ENCODE measurements at places on chromosomes 1 and 21.

DNA sequence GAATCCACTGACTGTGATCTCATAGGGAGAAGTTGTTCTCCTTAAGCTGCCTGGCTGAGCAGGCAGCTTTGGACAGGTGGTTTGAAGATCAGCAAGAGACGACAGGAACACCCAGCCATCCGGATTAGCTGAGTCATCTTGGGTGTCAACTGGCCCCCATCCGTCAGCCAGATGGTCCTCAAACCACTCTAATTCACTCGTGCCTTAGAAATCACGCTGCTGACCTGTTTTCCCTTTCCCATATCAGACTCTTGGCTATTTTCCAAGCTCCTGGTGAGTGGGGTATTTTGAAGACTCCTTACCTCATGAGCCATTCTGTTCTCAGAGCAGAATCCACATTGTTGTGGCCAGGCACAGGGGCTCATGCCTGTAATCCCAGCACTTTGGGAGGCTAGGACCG, 149.1 kb upstream of the L1TD1 start:
- DNase-seq, result peak; percentile 5

DNA sequence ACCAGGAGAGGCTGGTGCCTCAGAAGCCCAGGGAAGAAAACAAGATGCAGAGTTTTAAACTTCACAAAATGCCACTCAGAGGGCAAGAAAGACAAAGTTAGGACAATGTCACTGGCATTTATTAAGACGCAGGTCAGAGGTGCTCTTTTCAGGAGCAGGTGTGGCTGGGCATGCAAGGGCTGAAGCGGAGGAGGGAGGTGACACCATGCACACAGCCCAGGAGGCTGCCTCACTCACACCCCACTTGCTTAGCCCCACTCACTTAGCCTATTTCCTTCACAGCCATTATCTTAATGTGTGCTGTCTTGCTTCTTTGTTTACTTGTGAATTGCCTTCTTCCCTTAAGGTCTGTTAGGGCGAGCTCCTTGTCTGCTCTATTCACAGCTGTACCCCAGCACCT, 17.2 kb downstream of the HIVEP3 start:
- no peak for DNase-seq

DNA sequence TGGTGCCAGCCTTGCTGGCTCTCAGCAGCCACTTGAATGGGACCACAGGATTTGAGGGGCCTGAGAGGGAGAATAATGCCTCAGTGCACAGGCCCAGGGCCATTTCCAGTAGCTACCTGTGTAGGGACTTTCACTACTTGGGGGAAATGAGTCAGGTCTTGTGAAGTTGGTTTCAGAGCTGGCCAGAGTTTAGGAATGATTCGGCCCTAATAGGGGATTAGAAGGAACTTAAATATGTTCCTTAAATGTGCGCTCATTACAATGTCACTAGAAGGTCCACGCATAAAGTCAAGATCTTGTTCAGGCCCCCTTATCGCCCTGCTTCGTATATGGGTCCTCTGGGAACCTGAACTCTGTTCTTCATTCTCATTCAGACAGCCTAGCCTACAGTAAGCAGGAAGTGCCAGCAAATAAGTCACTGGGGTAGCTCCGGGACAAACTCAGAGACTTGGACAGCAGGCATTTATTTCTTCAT, 5.6 kb upstream of the AKR1A1 start:
- DNase-seq, result no peak

- DNase-seq, result no peak
Observed at GRCh38 chr1:151474745-151475144, 15.5 kb upstream of the POGZ start.

DNA sequence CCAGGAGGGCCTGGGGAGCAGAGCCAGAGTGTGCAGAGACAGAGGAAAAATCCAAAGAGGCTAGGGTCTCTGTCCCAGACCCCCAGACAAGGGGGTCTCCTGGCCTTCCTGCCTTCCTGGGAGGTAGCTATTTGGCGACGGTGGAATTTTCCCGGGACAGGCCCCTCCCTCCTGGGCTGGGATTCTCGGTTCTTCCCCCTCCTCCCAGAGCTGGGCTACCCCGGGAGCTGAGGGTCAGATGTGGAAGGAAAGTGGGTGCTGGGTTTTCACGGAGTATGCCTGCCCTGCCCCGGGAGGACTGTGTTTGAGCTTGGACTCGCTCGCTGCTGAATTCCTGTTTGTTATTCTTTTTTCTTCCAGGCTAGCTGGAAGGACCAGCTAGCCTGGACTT, 759 bp downstream of the AMPD2 start:
- DNase-seq, result peak; percentile 71

- no peak for DNase-seq
Observed at GRCh38 chr1:220884109-220884980, 5.1 kb downstream of the HLX start.

GRCh38 chr1:68293122-68293521, 60.8 kb upstream of the WLS start:
- no peak for DNase-seq

DNA sequence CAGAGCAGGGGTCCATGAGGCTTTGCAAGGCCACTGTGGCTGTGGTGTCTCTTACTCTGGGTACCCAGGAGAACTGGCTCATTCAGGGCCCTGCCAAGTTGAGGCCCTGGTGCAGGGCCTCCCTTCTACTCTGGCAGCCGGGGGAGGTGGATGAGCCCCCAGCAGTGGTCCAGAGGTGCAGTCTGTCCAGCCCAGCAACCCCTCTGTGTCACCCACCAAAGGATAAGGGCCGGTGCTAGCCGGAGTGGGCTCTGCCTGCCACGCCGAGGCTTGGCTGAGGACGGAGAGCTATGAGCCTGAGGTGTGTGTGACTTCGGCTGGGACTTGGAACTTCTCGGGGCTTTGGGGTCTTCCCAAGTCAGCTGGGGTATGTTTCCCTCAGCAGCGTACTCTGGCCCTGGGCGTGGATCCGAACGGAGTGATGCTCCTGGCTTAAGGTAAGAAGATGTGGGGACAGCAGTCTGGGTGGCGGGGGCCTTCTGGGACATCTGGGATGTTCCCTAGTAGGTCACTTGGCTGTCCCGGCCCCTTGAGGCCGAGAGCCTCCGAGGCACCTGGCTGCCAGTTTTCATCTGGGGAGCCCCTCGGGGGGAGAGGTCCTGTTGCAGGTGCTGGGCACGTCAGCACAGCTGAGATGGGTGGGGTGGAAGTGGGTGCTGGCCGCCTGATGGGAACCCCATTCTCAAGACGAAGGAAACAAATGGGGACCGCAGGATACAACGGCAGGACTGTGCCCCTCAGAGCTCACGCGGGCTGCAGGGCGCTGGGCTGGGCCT, 25.9 kb downstream of the RUNX3 start:
- DNase-seq, result no peak

DNA sequence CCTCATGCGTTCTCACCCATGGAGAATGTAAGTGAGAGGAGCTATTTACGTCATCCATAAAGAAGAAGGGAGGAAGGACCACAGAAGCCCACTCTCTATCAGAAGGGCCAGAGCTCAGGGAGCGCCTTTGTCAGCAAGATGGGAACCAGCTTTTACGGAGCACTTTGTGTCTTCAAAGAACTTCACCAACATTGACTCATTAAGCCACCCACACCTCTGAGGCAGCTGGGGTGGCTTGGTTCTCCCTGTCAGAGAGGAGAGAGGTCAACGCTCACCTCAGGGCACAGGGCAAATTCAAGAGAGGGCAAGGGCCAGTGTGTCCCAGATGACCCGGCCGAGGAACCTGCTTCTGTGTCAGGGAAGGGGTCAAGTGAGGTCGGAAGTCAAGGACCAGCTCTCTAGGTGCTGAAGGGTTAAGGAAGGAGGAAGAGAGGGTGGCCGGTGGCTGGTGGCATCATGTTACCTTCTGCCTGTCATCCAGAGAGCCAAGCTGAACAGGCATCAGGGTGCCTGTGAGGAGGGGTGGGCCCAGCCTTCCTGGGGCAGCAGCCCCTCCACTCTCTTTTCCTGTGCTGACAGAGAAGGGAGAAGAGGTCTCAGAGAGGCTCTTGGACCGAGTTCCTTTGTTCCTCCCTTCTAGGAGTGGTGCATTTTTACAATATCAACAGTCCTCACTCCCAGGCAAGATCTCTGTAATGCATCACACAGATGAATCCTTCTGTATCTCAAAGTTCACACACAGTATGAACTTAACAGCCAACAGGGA, 109.0 kb downstream of the ETS2 start:
- no peak for DNase-seq

GRCh38 chr1:113536182-113536780, 146.0 kb downstream of the MAGI3 start:
- peak; percentile 70 for DNase-seq

- DNase-seq, result no peak
Observed at GRCh38 chr1:10267921-10268320, 57.6 kb downstream of the KIF1B start.

DNA sequence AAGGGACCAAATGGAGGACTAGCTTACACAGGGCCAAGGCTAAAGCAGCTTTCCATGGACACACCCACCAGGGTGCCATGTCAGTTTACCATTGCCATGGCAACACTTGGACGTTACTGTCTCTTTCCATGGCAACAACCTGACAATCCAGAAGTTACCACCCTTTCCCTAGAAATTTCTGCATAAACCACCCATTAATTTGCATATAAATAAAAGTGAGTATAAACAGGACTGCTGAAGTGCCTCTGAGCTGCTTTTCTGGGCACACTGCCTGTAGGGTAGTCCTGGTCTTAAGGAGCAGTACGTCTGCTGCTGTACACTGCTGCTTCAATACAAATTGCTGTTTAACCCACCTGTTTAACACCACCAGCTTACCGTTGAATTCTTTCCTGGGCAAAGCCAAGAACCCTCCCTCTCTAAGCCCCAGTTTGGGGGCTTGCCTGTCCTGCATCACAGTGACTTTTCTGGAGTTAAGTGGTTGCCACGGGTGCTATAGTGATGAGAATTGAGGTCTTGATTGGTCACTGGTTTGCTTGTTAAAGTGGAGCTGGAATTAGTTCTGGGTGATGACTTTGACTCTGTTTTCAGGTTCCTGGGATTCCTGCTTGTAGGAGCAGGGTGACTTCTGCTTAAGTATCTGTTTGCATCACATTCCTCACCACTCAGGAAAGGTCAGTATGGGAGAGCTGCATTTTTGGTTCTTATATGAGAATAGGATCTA, 83.2 kb downstream of the CLDN17 start:
- DNase-seq, result no peak

GRCh38 chr1:70146488-70146887, 58.9 kb downstream of the LRRC40 start:
- DNase-seq, result peak; percentile 38

DNA sequence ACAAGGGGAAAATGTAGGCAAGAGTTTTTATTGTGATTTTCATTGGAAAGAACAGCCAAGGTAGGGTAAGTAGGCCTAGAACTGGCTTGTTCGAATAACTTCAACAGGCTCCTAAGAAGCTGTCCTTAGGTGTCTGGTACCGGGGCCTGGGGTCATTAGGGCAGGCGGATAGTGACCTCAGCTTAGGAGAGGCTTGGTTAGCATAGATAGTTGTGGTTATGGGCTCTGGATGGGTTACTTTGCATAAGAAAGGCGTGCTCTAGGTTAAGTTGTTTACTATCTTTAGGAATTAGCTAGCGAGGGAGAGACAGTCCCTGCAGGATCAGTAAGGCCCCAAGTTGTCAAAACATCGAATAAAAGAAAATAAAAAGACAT, 20.7 kb upstream of the HPCAL4 start:
- no peak for DNase-seq

Measured in fibroblast of skin of back (primary cell).